Stimulated activated effector memory CD8-positive, alpha-beta T cell treated with anti-CD3 and anti-CD28 coated beads, Interleukin-12 subunit alpha, Interleukin-12 subunit beta, amount 100 ng/mL, for 72 hours (primary cell): ENCODE measurements at places on chromosomes 13 and 19.

DNA sequence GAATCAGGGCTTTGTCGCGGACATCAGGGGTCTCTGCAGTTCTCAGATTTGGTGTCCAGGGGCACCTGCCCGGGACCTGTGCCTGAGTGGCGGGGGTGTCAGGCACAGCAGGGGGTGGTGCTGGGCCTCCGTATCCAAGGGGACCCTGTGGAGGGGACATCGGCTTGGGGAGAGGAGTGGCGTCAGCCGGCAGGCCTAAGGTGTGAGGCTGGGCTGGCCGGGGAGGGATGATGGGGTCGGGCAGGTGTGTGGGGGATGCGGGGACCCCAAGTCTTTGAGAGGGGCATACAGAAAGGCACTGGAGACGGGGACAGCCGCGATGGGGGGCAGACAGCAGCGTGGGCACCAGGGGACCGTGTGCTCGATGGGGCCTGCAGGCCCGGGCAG lies 2.5 kb downstream of the EFNA2 start:
- DNase-seq = no peak

DNA sequence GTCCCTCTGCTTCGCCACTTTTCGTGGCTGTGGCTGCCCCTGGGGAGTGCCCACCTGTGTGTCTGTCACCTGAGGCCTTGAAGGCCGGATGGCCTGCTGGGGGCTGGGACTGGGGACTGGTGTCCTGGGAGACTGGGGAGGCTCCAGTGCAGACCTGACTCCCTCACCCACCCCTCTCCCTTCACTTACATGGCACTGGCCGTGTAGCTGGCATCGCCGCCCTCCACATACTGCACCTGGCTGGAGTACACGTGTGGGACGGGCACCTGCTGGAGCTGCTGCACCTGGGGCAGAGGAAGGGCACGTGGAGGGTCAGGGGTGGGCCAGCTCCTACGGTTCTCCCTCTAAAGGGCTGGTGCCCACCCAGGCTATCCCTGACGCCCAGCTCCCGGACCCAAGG lies 25.5 kb downstream of the DCAF15 start:
- DNase-seq = no peak

DNA sequence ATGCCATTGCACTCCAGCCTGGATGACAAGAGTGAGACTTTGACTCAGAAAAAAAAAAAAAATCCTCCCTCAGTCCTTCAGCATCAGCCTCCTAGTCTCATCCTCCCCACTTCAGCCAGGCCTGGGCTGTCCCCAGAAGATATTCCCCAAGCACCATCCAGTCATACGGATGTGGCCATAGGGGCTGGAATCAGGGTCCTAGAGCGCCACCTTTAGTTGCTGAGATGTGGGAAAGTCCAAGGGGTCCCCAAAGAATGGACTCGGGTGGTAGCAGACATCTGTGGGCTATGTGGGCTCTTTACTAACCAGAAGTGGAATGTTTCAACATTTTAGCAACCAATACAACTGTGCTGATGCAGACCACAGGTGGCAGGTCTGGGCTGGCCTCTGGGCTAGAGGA lies 3.1 kb upstream of the TYROBP start:
- no peak for DNase-seq

GRCh38 chr13:91722267-91722884 lies 324.0 kb downstream of the GPC5 start:
- DNase-seq = no peak

GRCh38 chr19:47609906-47610894 lies 1.3 kb downstream of the BICRA start:
- DNase-seq = peak; percentile 18

DNA sequence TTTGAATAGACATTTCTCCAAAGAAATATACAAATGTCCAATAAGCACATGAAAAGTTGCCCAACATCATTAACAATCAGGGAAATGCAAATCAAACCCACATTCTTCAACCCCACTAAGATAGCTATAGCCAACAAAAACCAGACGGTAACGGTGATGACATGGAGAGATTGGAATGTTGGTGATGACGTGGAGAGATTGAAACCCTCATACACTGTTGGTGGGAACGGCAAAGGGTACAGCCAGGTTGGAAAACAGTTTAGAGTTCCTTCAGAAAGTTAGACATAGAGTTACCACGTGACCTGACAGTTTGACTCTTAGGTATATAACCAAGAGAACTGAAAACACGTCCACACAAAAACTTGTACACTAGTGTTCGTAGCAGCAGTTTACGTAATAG lies 48.1 kb downstream of the TNFRSF19 start:
- no peak for DNase-seq
